ENCODE measurements at places on chromosomes 5 and 9.

- no peak for DNase-seq
These were observed 125.8 kb downstream of the MACROH2A1 start for GRCh38 chr5:135273212-135273611.

GRCh38 chr5:56501781-56502557, 268.8 kb upstream of the ANKRD55 start:
- no peak for DNase-seq

GRCh38 chr5:55855509-55855908, 4.4 kb downstream of the IL31RA start:
- no peak for DNase-seq

GRCh38 chr9:33498387-33498786, 24.7 kb upstream of the NOL6 start:
- no peak for DNase-seq

DNA sequence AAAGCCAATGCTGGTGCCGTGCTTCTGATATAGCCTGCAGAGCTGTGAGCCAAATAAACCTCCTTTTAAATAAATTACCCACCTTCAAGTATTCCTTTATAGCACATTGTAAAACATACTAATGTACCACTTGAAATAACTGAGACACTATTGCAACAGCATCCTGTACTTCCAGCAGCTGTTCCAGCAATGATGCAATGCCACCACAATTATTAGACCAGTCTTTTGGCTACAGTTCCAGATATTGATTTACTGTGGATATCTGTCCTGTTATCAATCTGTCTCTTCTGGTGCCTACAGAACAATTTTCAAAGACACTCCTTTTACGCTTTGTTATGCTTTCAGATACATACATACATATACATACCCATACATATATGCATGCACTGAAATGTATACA, 567.9 kb downstream of the TAF11L14 start:
- no peak for DNase-seq

GRCh38 chr5:151739939-151740335, 18.5 kb downstream of the ATOX1 start:
- no peak for DNase-seq

DNA sequence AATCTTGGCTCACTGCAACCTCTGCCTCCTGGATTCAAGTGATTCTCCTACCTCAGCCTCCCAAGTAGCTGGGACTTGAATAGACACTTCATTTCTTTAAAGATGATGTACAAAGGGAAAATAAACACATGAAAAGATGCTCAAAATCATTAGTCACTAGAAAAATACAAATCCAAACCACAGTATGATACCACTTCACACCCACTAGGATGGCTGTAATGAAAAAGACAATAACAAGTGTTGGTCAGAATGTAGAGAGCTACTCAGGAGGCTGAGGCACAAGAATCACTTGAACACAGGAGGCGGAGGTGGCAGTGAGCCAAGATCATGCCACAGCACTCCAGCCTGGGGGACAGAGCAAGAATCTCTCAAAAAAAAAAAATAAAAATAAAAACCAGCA, 13.0 kb downstream of the F2RL2 start:
- no peak for DNase-seq

GRCh38 chr9:131994364-131995125, 85.1 kb downstream of the MED27 start:
- DNase-seq, result no peak

GRCh38 chr9:78898234-78898633, 601.3 kb downstream of the PSAT1 start:
- DNase-seq, result no peak

DNA sequence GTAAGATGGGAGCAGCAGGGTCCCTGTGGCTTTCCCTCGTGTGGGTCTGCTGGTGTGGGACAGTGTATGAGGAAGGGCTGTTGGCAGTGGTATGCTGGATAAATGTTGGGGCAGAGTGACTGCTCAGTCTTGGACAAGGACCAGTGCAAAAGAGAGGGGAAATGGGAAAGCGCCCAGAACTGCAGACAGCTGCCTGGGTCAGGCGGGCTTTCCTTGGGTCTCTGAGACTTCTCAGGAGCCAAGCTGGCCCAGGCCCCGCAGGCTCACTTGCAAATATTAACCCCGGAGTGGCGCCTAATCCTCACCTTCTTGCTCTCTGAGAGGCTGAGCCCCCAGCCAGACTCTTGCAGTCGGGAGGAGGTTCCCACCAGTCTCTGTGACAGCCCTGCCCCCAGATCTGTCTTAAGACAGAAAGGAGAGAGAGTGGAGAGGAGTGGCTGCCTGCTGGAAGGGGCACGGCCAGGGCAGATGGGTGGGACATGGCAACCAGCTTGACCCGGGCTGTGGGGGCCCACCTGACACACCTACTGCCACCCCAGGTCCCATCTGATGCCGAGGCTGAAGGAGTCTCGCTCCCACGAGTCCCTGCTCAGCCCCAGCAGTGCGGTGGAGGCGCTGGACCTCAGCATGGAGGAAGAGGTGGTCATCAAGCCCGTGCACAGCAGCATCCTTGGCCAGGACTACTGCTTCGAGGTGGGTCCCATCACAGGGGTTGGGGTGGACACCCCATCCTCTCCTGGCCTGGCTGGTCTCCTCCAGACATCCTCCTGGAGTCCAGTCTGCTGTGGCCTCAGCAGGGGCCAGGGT, 105.2 kb downstream of the DAB2IP start:
- DNase-seq, result no peak
